ENCODE measurements at places on chromosomes 3 and 15. TPM values are rescaled to one million over a fixed set of nuclear protein-coding genes. Genes with fewer than 3 reads are reported as not detected.

GOLGA8J gene
- not detected for total RNA-seq

EPB42 gene
- total RNA-seq: not detected

MAGEF1 gene
- 19.2 TPM for total RNA-seq

ACKR4 gene
- not detected for total RNA-seq

CHRNA5 gene
- 2.7 TPM for total RNA-seq

WDR93 gene
- not detected for total RNA-seq

CCDC39 gene
- total RNA-seq: not detected

GPR160 gene
- total RNA-seq: 6.2 TPM

SI gene
- total RNA-seq: not detected

Data from activated CD8-positive, alpha-beta T cell treated with anti-CD3 and anti-CD28 coated beads for 36 hours (primary cell).